Mesenteric fat pad (tissue), 1 donor: ENCODE measurements at places on chromosomes 12 and 14.

DNA sequence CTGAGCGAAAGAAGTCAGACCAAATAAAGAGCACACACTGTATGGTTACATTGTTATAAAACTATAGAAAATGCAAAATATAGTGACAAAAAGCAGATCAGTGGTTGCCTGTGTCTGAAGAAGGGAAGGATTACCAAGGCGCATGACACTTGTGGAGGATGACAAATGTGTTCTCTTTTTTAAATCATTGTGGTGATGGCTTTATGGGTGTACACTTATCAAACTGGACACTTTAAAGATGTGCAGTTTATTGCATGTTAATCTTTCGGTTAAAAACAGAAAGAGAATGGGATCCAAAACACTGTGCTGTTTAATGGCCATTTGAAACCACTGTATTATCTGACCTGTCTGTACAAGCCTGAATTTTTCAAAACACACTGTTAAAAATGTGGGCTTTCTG is 8.8 kb upstream of the CDK17 start:
- DNase-seq = no peak

DNA sequence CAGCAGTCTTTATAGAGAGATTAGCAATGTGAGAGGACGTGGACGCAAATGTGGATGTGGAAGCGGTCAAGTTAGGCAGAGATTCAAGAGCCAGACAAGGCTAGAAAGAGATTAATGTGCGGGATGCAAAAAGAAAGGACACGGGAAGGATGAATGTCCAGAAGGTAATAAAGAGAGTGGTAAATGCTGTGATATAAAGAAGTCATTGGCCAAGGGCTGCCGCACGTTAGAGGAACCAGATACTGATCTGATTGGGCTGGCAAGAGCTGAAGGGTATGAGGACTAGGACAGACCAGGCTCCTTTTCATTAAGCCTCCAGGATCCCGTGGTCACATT is 59.5 kb downstream of the DHRS2 start:
- DNase-seq = no peak

GRCh38 chr12:103799857-103800771 is 40.9 kb downstream of the NT5DC3 start:
- DNase-seq = no peak

GRCh38 chr12:100324498-100324897 is 32.4 kb upstream of the SLC17A8 start:
- no peak for DNase-seq

DNA sequence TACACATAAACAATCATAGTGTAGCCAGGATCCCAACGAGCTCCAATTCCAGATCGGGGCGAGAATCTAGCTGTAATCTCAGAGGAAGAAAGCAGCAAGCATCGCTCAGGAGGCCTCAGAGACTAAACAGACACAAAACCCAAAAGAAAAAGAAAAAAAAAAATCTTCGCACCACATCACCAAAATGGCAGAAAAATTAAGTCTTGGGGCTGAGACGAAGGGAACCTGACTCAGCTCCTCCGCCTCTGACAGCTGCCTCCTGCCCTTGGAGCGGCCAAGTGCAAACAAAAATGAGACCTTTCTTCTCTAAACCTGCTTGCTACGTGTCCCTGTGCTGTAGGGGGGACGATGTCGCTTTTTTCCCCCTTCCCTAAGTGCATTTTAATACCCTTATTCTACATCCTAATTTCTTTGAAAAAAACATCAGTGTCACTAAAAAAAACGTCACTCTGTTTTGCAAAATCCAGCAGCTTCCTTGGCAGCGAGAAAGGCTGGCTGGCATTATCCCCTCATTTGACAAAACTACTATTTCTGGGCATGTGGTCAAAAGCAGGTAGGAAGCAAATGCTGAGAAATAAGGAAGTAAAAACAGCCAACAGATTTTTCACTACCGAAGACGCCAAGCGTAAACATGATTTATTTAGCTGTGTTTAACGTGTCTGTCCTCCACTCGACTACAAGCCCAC is 30.5 kb downstream of the BCL11B start:
- no peak for DNase-seq

- DNase-seq = no peak
Observed at GRCh38 chr12:68768431-68768939, 22.5 kb downstream of the SLC35E3 start.

GRCh38 chr14:58749066-58749669 is 111.4 kb downstream of the DACT1 start:
- no peak for DNase-seq

- no peak for DNase-seq
Observed at GRCh38 chr14:28468191-28469151, 298.1 kb upstream of the FOXG1 start.

GRCh38 chr14:20177433-20177974 is 13.2 kb upstream of the OR11G2 start:
- no peak for DNase-seq

DNA sequence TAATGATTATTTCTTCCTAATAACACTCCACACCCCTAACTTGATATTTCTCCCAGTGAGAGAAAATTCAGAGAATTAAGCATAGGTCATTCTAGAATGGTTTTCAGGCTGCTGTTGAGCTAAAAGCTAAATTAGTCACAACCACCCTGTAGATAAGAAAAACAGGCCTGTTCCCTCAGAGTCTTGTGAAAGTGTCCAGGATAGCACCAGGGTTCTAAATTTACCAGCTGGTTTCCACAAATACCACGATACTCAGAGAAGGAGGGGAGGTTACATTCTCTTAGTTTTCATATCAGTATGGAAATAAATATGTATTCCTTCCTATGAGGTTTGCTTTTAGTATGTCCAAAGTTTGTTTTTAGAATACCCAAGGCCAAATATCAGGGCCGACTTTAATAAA is 66.0 kb upstream of the YARS2 start:
- no peak for DNase-seq

DNA sequence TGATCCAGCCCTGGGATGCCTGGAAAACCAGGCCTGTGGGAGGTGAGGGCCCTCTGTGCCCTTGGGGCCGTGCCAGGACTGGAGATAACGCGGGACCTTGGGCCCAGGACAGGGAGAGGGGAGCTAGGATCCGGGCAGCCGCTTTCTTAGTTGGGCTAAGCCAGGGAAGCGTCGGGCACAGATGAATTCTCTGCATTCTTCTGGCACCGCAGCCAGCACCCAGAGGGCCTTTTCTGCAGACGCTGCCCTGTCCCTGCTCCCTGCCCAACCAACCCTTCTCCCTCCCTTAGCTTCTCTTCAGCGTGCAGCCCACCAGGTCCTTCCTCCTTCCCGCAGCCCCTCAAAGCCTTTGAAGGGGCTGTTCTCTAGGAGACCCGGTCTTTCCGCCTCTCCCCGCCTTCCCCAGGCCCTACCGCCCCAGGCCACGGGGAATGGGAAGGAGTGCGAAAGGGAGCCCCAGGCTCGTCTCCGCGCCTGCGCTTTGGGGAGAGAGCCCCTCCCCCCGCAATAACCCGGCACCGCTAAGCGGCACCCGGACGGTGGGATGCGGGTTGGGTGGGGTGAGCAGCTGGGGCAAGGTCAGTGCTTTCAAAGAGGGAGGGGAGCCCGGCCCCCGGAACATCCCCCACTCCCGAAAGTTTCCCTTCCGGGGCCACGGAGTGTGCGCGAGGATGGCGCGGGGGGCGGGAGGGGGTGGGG is 663 bp downstream of the NCKAP5L start:
- DNase-seq = no peak

- no peak for DNase-seq
Observed at GRCh38 chr12:70615174-70615866, 21.9 kb downstream of the PTPRB start.

DNA sequence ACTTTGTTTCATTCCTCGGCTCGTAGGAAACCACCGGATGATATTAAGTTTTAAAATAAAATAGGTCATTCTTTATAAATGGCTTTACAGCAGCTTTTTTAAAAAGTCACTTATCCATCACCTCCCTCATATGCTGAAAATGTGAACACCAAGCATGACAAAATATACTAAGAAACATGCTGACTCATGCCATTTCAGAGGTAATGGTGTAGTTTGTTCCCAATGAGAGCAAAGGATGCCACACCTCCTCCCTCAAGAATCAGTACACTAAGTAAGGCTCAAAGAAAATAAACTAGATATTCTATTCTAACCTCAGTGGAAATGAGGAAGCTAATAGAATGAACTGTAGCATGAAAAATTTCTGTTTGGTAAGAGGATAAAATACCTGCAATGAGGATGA is 5.5 kb upstream of the DIO2 start:
- DNase-seq = no peak

GRCh38 chr12:53208877-53209463 is 1.9 kb upstream of the ITGB7 start:
- DNase-seq = no peak

DNA sequence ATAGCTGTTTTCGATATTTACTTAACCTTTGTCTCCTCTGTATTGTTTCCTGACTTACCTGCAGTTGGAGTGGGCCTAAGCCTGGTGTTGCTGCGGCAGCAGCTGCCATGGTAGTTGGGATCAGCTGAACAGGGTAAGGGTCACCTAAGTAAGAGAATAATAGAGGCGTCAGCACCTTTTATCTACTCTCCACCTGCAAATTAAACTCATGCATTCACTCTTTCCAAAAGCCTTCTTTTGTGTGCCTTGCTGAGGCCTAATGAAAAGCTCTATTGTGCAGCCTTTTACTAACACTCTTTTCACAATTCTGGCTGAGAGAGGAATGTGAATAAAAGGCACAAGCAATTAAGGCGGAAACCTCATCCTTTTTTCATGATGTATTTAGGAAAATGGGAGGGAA is 308.7 kb downstream of the SOX5 start:
- no peak for DNase-seq

- no peak for DNase-seq
Observed at GRCh38 chr14:52447236-52447635, 105.1 kb downstream of the TXNDC16 start.

GRCh38 chr14:85165094-85165493 is 364.9 kb upstream of the FLRT2 start:
- no peak for DNase-seq

- DNase-seq = no peak
Observed at GRCh38 chr14:32571551-32571950, 242.5 kb downstream of the AKAP6 start.

GRCh38 chr12:92989715-92990484 is 60.8 kb upstream of the EEA1 start:
- no peak for DNase-seq

DNA sequence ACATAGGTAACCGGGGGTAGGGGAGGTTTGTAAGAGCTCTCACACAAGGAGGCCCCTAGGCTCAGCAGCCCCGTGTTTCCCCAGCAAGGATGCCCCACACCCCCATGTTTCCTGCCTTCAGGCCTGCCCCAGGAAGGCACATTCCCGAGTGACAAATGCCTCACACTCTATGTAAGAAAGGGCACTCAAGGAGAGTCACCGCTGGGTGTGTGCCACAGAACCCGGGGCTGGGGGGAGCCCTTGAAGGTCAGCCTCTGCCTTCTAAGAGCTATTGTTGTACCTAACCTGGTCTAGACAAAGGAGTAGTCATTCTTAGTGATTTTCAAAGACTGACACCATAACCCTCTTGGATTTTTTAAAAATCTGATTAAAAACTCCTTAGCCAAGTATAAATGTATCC is 333.6 kb downstream of the DPF3 start:
- no peak for DNase-seq

- no peak for DNase-seq
Observed at GRCh38 chr12:55942055-55942454, 11.1 kb downstream of the DGKA start.

- DNase-seq = no peak
Observed at GRCh38 chr14:70425354-70425753, 8.5 kb upstream of the SYNJ2BP start.

- no peak for DNase-seq
Observed at GRCh38 chr14:78805570-78805969, 635.4 kb downstream of the NRXN3 start.

DNA sequence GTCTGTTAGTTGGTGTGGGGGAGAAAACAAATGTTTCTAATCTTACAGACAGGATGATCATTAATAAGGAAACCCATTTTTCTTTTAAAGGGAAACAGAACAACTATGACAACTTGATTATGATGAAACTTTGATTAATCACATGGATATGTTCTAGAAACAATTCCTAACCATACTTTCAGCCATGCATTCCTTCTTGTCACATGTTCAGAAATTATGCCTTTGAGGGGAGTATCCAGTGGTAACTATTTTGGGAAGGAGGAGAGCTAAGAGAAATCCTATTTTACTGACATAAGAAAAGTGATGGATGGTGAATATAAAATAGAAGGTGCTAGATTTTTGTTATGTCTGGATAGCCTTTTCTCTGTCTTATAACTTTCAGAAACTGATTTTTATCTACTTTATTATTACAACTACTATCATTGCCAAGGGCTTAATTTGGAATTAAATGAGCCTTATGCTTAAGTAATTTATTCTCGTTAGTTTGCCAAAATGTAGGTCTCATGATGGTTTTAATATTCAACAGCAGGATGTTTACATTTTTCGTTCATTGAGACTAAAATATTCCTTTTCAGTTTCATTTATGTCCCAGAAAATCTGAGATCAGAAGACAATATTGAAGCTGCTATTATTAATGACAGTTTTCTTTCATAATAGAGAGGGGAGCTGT is 200.1 kb downstream of the TMTC2 start:
- no peak for DNase-seq

DNA sequence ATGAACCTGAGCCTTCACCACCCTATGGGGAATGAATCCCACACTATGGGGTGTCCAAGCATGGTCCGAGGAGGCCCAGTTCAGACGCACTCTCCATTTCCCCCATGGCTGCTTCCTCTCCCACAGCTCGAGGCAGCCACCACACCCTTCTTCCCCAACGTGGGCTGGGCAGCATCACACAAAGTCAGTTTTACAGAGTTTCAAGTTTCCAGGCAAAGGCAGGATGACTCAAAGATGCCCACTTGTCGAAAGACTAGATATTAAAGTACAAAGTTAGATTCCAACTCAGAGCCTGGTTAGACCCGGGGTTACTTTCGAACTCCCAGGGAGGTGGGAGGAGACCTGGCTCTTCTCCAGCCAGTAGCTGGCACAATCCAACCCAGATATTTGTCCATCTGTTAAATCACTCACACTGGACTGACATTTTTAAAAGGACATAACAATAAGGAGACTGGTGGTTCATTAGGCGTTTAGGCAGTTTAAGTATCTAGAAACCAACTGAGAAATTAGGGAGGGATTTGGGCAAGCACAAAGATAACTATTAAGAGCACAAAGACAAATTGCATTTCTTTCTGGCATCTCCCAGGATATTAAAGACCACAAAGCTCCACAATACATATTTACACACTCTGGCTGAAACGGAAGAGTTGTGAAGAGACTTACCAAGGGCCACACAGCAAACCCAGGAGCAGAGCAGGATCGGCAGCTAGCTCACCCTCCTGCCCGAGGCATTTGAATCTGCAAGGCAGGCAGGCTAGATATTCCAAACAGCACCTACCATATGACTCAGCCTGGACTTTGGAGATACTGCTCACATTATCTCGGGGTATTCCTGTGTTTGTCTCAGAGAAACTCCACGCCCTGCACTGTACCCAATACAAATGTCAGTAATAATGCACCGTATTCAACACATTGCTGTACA is 34.8 kb downstream of the TMCC3 start:
- DNase-seq = no peak
